ENCODE measurements at places on chromosomes 1 and 21. TPM values are rescaled to one million over a fixed set of nuclear protein-coding genes. Genes with fewer than 3 reads are reported as not detected.

Gene AGT
- 0.23 TPM for total RNA-seq

Gene RHCE
- 1.2 TPM for total RNA-seq

Gene CASQ2
- not detected for total RNA-seq

Gene SMPDL3B
- total RNA-seq, result not detected
